ENCODE measurements at places on chromosomes 7 and 10.

- no peak for DNase-seq
Measured at GRCh38 chr10:68333058-68333395, 299 bp upstream of the PBLD start.

DNA sequence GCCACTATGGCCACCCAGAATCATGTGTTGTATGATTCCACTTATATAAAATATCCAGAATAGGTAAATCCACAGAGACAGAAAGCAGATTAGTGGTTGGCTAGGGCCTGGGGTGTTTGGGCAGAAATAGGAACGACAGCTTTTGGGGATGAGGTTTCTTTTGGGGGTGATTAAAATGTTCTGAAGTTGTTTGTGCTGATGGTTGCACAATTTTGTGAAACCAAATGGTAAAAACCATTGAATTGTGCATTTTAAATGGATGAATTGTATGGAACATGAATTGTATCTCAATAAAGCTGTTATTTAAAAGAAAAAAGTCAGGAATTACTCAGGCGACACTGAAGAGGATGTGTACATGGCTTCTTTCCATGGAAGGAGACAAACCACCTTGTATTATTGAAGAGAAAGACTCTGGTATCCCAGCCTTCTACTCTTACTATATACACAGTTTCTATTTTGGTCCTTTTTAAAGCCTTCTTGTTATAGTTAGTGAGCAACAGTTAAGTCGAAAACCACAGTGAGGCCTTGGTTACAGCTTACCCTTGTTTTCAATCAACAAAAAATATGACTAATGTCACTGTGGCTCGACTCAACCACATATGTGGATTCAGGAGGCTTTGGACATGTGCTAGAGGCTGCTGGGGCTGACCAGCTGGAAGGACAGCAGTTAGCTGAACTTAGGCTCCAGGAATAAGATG lies 57.1 kb upstream of the KMT2E start:
- DNase-seq: no peak

DNA sequence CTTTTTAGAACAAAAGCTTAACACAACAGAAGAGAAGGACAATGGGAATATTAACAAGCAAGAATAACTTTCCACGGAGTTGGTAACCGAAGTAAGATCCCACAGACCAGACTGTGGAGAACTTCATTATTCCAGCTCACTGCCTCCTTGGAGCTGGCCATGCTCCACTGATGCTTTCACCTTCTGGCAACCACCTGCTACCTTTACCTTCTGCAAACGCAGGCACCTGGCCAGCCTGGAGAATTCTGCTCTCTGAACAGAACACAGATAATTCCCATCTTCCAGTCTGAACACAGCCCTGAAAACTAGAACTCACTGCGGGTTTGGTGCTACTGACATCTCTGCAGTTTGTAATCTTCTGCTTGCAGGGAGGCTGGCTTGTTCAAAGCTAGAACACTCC lies 66.5 kb downstream of the JAZF1 start:
- DNase-seq: no peak

DNA sequence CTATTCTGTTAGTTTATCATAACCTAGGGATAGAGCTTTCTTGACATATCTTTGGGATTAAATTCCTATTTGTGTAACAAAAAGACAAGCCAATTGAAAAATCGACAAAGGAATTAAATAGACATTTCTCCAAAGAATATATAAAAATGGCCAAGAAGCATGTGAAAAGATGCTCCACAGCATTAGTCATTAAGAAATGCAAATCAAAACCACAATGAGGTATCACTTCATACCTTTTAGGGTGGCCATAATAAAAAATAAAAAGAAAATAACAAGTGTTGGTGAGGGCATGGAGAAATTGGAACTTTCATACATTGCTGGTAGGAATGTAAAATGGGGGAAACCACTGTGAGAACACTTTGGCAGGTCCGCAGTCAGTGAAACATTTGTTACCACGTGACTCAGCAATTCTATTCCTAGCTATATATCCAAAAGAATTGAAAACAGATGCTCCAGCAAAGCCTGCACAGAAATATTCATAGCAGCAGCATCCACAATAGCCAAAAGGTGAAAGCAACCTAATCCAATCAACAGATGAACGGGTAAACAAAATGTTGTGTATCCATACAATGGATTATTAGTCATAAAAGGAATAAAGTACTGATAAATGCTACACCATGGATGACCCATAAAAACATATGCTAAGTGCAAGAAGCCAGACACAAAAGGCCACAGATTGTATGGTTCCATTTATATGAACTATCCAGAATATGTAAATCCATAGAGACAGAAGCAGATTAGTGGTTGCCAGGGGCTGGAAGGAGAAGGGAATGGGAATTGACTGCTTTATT lies 20.5 kb downstream of the SPAG6 start:
- DNase-seq: no peak

GRCh38 chr7:40310258-40310657 lies 175.5 kb downstream of the SUGCT start:
- no peak for DNase-seq

- DNase-seq: no peak
Measured at GRCh38 chr7:92639213-92639896, 49.2 kb upstream of the FAM133B start.

DNA sequence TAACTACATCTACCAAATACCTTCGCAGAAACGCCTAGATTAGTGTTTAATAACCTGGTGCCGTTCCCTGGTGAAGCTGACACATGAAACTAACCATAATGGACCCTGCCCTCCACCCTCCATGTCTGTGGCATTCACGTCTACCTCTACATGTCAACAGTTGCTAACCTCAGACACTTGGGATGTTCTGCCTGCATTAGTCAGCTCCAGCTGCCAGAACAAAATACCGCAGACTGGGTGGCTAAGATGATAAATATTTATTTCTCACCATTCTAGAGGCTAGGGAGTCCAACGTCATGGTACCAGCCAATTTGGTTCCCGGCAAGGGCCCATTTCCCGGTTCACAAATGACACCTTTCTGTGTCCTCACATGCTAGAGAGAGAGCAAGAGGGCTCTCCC lies 118.5 kb upstream of the CHST15 start:
- no peak for DNase-seq

- no peak for DNase-seq
Measured at GRCh38 chr7:45885264-45885882, 2.9 kb upstream of the IGFBP1 start.

DNA sequence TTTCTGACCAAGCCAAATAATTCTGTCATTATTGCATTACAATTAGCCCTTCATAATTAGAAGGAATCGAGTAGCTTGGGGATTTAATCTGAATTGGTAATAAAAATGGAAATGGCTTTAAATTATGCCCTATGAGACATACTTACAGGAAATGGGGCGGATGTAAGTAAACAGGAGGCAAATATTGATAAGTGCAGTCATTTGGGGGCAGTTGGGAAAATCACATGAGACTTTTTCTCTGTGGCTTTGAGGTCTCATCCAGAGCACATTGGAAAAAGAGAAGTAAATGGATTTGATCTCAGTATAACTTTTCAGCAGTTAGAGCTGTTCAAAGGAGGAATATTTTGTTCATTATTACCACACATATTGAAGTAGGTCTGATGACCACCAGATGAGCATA lies 307.8 kb upstream of the POM121L12 start:
- DNase-seq: no peak

DNA sequence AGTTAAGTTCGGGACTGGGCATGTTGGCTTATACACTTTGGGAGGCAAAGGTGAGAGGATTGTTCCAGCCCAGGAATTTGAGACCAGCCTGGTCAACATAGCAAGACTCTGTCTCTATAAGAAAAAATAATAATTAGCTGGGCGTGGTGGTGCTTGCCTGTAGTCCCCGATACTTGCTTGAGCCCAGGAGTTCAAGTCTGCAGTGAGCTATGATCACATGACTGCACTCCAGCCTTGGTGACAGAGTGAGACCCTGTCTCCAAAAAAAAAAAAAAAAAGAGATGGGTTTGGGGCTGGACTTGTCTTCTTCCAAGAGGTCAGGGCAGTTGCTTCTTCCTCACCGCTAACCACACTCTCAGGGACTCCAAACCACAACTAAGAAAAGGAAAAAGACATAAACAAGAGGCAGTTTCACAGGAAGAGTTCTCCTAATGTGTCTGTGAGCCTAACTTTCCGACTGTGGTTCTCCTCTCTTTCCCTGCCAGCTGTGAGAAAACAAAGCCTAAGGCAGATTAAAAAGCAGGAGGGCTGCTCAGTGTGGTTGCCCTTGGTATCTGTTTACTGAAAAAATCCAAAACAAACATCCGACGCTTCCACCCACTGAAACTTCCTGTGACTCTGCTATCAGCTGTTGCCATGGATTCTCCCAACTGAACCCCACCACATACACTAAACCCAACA lies 2.4 kb upstream of the SERPINE1 start:
- no peak for DNase-seq

DNA sequence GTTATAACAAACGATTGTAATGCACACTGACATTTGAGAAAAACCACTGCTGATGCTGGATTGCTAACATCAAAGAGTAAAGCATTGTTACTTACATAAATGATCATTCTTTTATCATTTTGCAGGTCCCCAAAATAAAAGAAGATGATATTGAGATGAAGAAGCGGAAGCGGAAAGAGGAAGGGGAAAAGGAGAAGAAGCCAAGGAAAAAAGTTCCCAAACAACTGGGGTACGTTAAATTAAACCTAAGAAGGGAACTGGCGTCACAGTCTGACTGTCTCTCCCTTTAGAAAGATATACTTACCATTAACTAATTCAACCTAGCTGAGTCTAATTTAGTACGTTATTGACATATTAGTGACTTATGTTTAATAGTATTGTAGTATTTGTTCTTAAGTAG lies 28.1 kb downstream of the UBN2 start:
- DNase-seq: no peak

- DNase-seq: no peak
Measured at GRCh38 chr7:106369352-106369751, 84.6 kb upstream of the NAMPT start.

GRCh38 chr7:30920021-30920583 lies 8.4 kb downstream of the AQP1 start:
- DNase-seq: no peak

DNA sequence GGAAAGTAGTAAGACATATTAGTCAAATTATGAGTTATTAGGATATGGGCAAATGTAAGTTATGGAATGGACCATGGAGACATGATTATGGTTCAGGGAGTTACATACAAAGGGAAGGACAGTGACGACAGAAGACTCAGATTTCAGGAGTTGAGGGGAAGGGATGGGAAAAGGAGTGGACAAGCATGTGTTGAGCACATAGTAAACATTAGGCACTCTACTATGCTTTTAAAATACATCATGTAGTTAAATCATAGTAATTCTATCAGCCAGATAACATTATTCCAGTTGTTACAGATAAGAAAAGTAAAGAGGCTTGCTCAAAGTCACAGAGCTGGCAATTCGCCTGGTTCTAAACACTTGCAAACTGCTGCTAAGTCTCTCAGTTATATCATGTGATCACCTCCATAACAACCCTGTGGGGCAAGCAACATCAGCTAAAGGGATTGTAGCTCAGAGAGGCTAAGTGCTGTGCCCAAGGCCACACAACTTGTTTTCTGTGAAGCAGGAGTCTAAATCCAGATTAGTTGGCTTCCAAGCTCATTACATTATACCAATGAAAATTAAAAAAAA lies 115.2 kb upstream of the MDFIC start:
- DNase-seq: no peak

DNA sequence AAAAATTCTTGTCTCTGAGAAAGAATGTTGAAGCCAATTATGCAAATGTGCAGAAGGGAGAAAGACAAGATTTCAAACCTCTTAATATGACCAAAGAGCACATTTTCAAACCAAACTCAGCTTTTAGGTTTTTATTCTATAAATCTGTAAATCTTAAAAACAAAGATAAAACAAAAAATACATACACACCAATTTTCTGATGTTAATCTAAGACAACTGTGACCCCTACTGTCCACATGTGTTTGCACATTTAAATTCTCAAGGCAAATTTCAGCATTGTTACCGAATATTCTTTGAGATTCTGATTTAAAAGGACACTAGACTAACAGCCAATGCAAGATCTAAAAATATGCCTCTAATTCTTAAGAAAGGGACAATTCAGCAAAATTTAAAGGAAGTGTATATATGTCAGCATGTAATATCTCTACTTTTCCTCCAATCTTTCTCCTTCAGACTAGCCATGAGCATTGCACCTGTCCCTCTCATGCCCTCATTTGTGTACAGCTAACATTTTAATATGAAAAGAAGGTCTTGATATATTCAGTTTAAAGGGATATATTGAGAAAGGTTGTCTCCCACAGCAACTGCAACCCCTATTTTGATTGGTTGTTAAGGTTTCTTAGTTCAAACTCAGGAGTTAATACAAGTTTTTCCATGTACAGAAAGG lies 417.9 kb downstream of the IPMK start:
- DNase-seq: no peak

DNA sequence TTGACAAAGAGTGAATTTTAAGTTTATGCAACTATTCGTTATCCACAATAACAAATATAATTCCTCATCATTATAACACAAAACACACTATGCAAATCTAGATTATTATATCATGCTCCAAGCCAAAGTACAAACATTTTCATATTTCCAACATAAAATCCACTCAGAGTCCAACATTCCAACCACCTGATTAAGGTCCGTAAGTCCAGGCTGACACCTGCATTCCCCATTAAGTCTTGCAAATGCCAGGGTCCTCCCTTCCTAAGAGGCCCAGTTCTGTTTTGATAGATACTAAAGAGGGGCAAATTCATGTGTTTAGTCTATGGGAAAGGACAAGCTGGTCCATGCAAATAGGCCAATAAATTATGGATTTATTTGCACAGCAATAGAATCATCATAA lies 206.1 kb downstream of the POU6F2 start:
- DNase-seq: no peak

- no peak for DNase-seq
Measured at GRCh38 chr10:33120275-33120674, 162.2 kb upstream of the ITGB1 start.

GRCh38 chr7:41930538-41931262 lies 227.8 kb upstream of the INHBA start:
- no peak for DNase-seq

DNA sequence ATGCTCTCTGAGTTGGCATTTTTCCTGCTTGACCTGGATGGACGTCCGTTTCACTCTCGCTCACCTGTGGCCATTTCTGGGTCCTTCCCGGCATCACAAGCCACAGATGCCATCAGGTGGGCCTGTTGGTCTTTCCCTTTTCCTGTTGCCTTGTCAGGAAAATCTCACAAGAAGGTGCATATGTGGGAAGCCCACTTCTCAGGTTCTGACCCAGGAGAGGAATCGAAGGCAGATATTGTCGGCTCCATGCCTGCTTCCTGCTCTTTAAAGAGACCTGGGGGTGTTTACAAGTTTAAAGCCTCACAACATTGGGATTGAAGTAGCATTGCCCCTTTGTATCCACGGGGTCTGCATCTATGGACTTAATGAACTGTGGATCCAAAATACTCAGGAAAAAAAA lies 357.9 kb downstream of the RPS24 start:
- DNase-seq: no peak

- DNase-seq: no peak
Measured at GRCh38 chr10:26046073-26046700, 112.2 kb downstream of the MYO3A start.

DNA sequence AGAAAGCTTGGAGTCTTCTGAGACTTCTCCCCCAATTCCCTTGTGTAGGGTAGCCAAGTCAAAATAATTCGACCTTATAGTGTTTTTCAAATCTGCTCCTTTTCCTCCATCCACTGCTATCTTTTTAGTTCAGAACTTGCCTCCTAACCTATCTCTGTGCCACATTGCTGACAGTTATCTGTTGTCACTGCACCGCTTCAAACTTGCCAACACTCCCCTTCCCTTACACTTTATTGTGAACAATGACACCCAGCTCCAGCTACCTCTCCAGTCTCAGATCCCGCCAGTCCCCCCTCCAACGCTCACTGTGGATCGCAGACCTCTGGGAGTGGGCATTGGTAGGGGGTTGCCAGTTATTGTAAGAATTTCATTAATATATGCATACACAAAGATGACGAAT lies 16.3 kb upstream of the HPS1 start:
- DNase-seq: no peak

GRCh38 chr10:84269773-84270172 lies 24.9 kb downstream of the RGR start:
- DNase-seq: no peak
